ENCODE measurements at places on chromosomes 2 and 18. TPM values are rescaled to one million over a fixed set of nuclear protein-coding genes. Genes with fewer than 3 reads are reported as not detected.

DNA sequence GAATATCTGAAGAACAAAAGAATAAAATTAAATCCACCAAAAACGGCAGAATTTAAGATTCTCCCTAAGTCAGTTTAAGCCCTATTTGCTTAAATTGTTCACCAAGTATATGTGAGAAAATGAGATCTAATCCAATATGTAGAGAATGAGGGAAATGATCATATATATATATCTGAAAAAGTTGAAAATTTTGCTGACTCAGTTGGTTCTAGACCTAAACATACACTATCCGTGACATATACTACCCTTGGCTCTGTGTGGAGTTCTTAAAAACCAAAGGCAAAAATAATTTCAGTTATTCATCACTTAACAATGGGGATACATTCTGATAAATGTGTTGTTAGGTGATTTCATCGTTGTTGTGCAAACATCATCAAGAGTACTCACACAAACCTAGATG is 7.3 kb downstream of the SS18 start:
- no peak for DNase-seq

DNA sequence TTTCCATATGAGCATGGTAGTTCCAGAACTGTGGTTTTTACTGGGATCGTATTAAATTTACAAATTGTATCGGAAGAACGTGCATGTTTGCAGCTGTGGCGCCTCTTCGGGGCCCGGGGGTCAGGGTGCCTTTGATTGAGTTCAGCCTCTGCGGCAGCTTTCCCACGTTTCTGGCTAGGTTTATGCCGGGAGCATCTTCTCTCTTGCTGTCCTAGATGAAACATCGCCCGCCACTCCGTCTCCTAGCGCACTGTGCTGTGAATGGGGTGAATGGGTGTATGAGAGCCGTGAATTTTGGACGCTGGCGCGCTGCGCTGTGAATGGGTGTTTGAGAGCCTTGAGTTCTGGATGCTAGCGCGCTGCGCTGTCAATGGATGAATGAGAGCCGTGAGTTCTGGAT is 12.3 kb downstream of the PDCD1 start:
- DNase-seq, result no peak

GRCh38 chr2:239496700-239497099 is 95.9 kb upstream of the HDAC4 start:
- no peak for DNase-seq

- DNase-seq, result no peak
Measured at GRCh38 chr18:79348066-79348465, 47.7 kb upstream of the NFATC1 start.

DNA sequence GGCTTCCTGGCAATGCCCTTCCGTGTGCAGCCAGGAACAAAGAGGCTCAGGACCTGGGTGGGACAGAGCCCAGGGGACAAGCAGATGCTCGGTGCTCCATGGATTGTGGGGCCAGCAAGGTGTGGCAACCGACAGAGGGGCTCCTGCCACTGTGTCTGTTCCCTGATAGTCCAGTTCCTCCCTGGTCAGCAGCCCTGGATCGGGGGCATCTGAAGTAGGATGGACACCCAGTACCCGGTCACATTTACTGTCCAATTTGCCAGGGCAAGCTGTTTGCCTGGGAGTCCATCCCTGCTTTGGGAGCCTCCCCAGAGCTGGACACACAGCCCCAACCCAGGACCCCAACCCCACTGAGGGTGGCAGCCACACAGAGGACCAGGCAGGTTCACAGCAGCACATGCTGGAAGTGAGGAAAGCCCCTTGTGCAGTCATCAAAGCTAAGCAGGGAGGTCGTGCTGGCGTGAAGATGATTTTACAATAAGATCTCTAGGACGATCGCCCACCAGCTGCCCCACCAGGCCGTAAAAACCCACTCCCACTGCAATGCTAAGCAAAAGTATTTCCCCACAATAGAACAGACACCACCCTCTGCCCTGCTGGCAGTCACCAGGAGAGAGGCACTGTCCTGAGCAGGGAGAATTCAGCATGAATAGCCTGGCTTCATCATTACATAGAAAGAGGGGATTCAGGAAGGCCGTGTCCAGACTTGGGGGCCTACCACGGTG is 141.7 kb downstream of the NDUFA10 start:
- DNase-seq, result no peak

DNA sequence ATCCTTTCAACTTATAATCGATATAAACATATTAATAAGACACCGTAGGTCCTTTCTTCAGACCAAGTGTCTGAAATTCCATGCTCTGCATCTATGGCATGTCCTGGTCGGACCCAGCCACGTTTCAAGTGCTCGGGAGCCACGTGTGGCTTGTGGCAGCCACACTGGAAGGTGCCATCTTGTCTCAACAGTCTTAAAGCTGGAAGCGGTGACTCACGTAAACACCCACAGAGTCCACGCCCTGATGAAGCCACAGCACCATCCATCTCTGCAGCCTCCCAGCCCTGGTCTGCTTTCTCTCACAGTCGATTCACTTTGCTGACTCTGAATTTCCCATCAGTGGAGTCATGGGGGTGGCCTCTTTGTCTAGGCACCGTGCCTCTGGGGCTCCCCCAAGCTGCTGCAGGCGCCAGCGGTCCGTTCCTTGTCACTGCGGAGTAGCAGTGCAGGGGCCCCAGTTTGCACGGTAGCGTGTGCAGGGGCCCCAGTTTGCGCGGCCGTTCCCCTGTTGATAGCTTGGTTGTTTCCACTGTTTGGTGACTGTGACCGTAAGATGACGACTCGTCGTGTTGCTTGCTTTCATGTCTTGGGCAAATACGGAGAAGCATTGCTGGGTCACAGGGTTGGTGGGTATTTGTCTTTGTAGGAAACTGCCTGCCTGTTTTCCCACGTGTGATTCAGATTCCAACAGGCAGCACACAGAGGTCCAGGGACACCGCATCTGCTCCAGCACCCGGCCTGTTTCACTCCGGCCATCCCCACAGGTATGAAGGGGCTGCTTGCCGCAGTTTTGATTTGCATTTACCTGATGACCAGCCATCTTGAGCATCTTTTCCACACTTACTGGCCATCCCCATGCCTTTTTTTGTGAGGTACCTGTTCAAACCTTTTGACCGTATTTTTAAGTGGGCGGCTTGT is 240.3 kb downstream of the HDAC4 start:
- no peak for DNase-seq

DNA sequence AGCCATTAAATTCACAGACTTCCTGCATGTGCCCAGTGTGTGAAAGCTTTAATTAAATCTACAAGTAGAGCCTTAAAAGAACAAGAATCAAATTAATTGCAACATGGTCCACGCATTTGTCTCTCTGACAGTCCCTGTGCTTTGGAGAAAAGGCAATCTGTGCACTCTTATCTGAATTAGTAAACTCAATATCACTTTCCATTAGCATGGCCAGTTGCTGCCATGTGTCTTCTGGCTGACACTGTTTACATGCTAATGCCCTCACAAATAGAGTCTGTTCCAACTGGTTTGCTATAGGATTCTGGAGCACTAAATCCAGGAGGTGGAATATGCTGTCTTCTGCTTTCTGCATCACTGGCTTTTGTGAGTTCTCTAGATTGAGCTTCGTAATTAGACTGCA is 434.5 kb upstream of the RAB12 start:
- DNase-seq, result no peak

GRCh38 chr2:176237456-176237855 is 31.8 kb upstream of the MTX2 start:
- no peak for DNase-seq

GRCh38 chr2:191748528-191749180 is 70.7 kb downstream of the NABP1 start:
- DNase-seq, result no peak

GRCh38 chr2:145652571-145653545 is 1132.9 kb upstream of the ZEB2 start:
- no peak for DNase-seq

DNA sequence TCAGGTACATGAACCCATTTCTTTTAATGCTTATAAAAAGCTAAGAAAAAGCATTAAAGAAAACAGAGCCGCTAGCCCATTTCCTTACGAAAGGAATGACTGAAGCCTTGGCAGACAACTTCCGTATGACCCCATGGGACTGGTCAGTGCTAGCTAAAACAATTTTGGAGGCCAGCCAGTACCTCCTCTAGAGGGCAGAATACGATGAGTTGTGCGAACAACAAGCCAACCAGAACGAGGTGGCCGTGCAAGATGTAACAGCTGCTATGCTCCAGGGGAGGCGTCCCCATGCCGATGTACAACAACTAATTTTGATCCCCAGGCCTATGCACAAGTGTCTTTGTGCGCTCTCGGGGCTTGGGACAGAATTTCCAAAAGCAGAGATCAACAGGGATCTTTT is 16.7 kb downstream of the MAP3K2 start:
- DNase-seq, result no peak

DNA sequence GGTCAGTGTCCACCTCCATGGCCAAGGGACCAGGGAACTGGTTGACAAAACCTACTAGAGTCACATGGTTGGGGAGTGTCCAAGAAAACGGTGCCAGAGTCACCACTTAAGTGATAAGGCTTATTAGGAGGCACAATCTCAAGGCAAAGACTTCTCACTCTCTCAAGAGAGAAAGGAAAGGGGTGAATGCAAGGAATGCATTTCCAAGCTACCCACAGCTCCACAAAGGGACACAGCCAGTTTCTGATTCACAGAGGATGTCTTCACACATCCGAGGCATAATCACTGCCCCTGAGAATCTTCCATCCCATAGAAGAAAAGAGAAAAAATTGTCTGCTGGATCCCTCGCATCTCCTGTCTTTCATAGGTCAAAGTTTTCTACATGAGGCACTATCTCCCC is 269.3 kb downstream of the TNS1 start:
- no peak for DNase-seq

Gene ARHGAP28
- total RNA-seq, result 117 TPM

Gene MSTN
- 0.38 TPM for total RNA-seq

Gene FNDC4
- total RNA-seq, result 10.2 TPM
